ENCODE measurements at places on chromosomes 1 and 21. TPM values are rescaled to one million over a fixed set of nuclear protein-coding genes. Genes with fewer than 3 reads are reported as not detected.

DNA sequence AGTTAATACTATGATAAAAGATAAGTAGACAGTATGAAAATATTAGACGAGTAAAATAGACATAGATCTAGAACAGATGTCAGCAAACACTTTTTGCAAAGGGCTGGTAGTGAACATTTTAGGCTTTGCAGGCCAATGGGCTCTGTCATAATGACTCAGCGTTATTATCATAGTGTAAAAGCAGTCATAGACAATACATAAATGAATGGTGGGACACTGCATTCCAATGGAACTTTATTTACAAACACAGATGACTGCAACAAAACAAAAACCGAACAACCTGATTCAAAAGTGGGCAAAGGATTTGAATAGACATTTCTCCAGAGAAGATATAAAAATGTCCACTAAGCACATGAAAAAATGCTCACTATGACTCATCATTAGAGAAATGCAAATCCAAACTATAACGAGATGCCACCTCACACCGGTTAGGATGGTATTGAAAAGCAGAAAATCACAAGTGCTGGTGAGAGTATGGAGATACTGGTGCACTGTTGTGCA lies 7.3 kb downstream of the GSTM5 start:
- DNase-seq: peak; percentile 32

GRCh38 chr1:229900220-229900619 lies 166.8 kb upstream of the GALNT2 start:
- DNase-seq: no peak

The CATSPERE gene
- 0.21 TPM for total RNA-seq

The PCP4L1 gene
- not detected for total RNA-seq

The SNIP1 gene
- total RNA-seq: 9.5 TPM

GRCh38 chr1:211336775-211337174 lies 10.1 kb downstream of the TRAF5 start:
- DNase-seq: no peak

The WNT9A gene
- 0.53 TPM for total RNA-seq

DNA sequence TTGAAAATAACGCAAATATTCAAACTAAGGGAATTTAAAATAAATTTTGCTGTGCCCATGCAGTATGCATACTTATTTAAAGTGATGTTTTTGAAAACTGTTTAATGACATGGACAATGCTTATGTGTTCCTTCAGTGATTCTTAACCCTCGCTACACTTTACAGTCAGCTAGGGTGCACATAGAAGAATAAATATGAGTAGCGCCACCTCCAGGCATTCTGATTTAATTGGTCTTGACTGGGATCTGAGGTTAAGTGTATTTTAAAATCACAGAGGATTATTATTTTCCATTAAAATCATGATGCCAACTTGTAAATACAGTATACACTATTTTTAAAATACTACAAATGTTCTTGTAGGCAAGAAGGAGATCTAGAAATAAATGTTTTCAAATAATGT lies 373.5 kb upstream of the ADGRL4 start:
- no peak for DNase-seq

DNA sequence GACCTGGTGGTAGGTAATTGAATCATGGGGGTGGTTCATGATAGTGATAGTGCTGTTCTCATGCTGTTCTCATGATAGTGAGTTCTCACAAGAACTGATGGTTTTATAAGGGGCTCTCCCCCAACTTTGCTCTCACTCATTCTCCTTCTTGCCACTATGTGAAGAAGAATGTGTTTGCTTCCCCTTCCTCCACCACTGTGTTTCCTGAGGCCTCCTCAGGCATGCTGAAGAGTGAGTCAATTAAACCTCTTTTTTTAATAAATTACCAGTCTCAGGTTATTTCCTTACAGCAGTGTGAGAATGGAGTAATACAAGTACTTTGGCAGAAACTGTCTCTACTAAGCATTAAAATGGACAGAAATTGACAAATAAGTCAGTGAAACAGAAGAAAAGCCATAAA lies 21.6 kb downstream of the RAB3GAP2 start:
- DNase-seq: no peak

DNA sequence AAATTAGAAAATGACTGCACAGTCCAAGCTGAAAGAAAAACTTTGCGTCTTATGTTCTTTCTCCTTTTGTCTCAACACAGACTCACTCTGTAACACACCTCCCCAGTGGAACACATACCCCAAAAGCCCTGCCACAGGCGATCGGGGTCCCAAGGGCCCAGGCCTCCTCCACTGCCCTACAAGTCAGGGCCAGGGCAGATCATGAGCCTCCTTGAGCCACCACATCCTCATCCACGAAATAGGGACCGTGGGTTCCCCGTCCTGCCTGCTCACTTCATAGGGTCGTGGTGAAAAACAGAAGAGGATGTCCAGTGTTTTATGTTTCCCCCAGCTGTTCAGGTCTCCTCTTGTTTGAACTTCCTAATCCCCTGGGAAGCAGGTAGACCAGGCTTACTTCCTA lies 116.7 kb downstream of the KCNN3 start:
- DNase-seq: no peak

The CDC42 gene
- 301 TPM for total RNA-seq
